RPMI7951 (cell line): ENCODE measurements at places on chromosomes 2 and 18.

GRCh38 chr2:7057865-7058400, 140.7 kb downstream of the RNF144A start:
- no peak for DNase-seq

GRCh38 chr2:134261398-134262131, 7.7 kb downstream of the MGAT5 start:
- DNase-seq: peak; percentile 48

GRCh38 chr2:195488567-195488966, 168.5 kb upstream of the SLC39A10 start:
- DNase-seq: peak; percentile 16

DNA sequence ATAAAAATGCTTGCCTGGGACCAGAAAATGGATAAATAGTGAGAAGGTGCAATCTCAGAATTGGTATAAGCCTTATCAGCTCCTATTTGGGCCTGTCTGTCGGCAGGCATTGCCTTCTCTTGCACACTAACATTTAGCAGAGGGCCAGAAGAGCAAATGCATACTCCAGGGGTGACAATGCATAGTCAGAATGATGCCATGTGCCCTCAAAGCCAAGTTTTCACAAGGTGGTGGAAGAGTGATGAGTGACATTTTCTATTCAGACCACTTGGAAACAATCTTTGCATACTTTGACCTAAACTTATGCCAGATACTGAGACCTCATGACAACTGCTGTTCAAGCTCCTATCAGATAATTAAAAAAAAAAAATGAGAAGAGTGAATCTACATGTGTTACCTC, 276.3 kb downstream of the SETBP1 start:
- DNase-seq: no peak

- DNase-seq: no peak
Observed at GRCh38 chr2:198611201-198611600, 806.8 kb downstream of the PLCL1 start.

DNA sequence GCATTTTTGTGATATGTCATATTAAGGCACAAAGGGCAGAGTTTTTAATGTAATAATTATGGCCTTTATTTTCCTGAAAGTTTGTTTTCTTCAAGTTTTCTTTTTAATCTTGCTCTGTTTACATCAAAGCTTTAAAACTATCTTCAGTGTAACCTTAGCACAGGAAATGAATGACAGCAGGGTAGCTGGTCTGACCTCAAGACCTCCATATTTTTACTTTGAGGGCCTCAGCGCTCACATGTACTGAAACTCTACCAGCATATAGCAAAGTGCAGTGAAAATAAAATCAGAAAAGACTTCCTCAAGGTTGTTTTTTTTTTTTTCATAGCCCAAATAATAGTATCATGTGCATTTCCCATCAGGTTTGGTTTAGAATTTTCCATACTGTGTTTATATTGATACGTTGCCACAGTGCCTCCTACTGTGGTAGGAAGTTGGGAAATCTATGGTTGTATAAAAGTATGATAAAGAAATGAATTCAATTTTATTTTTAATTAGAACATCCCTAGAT, 163.4 kb downstream of the UBE2E3 start:
- DNase-seq: no peak

GRCh38 chr18:12028040-12028628, 46.8 kb downstream of the IMPA2 start:
- no peak for DNase-seq

DNA sequence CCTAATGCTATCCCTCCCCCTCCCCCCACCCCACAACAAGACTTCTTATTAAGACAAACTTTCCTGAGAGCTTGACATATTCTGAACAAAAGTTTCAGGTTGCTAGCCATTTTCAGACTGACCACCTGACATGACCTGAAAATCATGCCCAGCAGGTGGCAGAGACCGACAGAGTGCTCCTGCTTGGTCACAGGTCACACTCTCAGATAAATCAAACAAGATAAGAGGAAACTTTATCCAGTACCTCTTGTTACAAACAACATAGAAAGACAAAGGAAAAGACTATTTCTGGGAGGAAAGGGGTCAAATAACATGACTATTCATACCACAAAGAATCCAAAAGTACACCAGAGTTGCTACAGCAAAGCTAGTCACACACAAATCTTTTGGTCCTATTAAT, 107.4 kb downstream of the TMEM200C start:
- DNase-seq: no peak

GRCh38 chr18:42765302-42765701, 350.2 kb downstream of the RIT2 start:
- DNase-seq: no peak

- no peak for DNase-seq
Observed at GRCh38 chr2:225032246-225032645, 10.0 kb downstream of the DOCK10 start.

- no peak for DNase-seq
Observed at GRCh38 chr2:195092341-195092740, 564.7 kb upstream of the SLC39A10 start.

DNA sequence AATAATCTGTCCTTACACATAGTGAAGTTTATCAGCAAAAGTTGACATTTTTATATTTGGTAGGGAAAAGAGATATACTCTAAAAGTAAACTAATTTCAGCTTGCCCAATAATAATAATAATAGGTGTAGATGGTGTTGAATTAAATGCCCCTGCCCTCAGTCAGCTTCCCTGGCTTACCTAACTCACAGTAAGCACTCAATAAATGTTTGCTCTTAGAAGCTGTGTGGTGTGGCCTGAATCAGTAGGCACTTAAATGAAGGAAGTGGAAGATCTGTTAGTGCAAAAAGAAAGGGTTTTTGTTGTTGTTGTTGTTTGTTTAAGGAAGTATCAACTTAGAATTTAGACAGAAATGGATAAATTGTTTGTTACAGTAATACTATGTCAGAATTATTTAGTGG, 36.2 kb downstream of the EML4 start:
- DNase-seq: no peak

DNA sequence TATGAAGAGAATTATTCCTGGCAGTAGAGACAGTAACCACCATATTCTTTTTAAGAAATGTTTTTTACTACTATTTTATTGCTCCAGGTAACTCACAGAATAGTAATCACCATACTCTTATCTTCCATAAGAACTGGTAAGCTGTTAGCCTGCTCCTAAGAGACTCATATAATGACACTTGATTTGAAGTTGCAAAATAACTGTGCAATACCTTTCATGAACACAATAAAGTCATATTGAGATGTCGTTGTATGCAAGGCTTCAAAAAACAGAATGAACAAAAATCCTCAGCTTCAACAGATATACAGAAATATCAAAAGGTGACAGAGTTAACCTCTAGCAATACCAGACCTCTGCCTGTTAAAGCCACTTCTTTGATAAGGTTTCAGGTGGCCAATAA, 360.1 kb downstream of the NBAS start:
- no peak for DNase-seq

DNA sequence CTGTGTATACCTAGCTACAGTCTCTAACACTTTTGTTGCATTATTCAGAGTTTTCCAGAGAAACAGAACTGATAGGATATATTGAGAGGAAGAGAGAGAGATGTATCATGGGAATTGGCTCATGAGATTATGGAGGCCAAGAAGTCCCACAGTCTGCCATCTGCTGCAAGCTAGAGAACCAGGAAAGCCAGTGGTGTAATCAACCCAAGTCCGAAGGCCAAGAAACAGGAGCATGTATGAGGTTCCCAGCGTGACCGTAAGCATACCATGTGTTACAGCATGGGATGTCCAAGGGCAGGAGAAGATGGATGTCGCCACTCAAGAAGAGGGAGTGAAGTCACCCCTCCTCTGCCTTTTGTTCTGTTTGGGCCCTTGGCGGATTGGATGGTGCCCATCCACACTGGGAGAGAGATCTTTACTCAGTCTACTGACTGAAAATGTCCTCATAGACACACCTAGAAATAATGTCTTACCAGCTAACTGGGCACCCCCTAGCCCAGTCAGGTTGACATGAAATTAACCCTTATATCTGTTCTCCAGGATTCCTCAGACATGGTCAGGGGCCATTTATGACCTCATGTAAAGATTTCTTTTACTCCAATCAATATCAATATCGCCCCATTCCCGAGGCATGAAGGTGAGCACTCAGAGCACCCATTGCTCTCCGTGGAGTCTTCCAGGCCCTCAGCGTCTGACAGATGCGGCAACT, 179.6 kb downstream of the CTIF start:
- DNase-seq: no peak

DNA sequence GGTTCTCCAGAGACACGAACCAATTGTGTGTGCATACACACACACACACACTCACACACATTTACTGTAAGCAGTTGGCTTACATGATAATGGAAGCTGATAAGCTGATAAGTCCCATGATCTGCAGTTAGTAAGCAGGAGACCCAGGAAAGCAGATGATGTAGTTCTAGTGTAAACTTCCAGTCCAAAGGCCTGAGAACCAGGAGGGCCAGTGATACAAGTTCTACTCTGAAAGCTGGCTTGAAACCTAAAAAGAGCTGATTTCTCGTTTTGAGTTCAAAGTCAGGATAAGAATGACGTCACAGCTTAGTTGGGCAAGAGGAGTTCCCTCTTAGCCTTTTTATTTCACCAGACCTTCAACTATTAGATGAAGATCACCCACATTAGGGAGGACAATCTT, 558.8 kb upstream of the PIK3C3 start:
- no peak for DNase-seq

DNA sequence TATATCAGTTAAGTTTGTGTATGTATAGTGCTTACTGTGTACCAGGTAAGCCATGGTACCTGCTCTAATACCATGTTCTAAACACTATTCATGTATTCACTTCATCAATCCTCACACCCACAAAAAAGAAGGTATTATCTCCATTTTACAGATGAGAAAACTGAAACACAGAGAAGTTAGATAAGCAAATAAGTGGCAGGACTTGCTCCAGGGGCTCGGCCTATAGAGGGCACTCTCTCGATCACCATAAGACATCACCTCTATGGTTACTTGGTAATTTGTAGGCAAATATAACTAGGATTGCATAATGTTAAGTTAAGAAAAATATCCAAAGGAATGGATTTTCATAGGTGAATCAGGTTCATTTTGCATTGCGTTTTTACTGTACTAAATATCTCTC, 118.1 kb upstream of the FN1 start:
- DNase-seq: no peak

- no peak for DNase-seq
Observed at GRCh38 chr2:204298404-204298803, 246.9 kb upstream of the PARD3B start.

DNA sequence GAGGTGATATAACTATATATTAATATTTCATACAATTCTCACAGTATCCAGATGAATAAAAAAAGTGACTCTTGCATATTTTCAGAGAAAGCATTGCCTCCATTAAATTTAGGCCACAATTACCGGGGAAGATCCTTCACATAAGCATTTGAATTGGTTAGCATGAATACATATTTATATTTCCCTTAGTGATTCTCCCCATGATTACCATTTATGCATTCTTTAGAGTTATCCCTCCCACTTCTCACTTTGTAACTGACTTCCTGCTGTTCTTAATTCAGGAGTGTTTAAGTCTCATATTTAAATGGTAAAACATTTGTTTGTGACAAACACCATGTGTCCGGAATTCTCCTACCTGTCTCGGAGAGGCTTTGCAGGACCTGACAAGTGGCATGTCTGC, 523.4 kb downstream of the CCDC85A start:
- DNase-seq: no peak

DNA sequence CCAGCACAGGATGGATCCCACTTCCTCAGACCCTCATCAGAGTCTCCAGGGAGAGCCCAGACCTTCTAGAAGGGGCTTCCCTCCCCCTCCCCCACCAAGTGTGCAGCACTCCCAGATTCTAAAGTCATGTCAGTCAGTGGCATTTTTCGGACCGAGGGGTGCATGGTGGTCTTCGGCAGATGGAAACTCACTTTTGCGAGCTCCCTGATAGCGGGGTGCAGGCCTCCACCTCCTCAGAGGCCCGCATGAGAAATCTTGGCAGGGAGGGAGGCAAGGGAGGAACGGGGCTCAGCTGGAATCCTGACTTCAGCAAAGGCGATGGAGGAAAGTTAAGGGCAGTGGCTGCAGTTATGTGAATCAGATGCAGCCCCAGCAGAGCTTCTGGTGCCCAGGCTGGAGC, 58.2 kb downstream of the LONRF2 start:
- no peak for DNase-seq

GRCh38 chr2:233098618-233099017, 38.5 kb downstream of the INPP5D start:
- no peak for DNase-seq

DNA sequence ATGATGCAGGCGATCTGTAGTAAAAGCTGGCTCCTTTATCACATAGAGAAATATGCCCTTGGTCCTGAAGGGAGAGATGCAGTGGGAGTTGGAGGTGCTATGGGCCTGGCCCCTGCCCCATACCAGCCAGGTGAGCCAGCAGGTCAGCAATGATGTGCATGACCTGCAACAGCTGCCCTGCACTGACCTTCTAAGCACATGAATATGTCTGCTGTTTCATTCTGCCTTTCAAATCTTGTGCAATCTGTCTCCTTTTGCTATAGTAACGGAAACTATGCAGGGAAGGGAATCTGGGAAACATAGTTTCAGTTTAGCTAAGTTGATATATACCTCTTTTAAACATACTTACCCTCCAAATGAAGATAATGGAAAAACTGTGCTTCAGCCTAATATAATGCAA, 235.2 kb downstream of the TDRD15 start:
- no peak for DNase-seq

DNA sequence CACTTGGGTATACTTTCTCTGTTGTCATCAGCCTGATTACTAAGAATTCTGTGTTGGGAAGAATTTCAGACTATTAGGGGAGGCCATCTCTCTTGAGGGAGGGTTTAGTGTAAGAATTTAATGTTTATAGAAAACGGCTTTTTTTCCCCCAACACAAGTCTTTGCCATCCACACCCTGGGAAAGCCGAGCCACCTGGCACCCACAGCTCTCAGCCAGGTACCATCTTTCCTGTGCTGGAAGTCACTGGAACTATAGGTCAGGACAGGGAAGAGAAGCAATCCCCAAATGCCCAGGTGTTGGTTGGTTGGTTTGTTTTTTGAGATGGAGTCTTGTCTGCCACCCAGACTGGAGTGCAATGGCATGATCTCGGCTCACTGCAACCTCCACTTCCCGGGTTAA, 155.1 kb downstream of the SMAD7 start:
- DNase-seq: no peak

DNA sequence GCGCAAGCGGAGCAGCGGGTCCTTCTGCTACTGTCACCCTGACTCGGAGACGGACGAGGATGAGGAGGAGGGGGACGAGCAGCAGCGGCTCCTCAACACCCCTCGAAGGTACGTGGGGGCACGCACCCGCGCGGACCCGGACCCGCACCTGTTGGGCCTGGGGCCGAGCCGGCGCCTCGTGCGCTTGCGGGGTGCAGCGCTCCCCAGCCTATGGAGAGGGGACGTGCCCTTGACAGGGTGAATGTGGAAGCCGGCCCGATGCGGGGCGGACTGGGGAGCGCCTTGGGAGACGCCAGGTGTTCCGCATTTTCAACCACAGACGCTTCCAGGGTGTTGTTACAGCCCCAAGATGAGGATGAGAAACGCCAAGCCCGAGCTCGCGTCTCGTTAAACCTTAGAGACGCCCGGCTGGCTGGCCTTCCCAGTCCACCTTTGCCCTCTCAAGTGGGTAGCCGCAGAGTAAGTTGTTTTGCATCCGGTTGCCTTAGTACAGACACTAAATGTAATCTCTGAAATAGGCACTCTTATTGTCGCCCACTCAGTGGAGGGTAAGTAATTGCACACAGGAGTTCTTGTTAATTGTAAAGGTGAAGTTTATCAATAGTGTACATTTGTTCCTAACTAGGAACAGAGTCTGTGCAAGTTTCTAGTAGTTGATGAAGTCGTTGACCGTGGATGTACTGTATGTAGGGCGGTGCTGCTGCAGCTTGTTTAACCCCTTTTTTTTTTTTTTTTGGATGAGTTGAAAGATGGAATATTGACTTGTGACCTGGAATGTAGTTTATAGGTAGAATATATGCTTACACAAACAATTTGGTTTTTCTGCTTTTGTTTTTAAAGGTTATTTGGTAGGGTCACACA, 815 bp downstream of the GMCL1 start:
- DNase-seq: peak; percentile 51
